Activated T-cell treated with anti-CD3 and anti-CD28 coated beads, Interleukin-2, amount 50 U/mL, for 72 hours (primary cell): ENCODE measurements at places on chromosomes 2 and 18. TPM values are rescaled to one million over a fixed set of nuclear protein-coding genes. Genes with fewer than 3 reads are reported as not detected.

Gene CTIF
- total RNA-seq: 4.6 TPM

Gene C1GALT1C1L
- total RNA-seq: 0.48 TPM

Gene TMEFF2
- total RNA-seq: not detected

Gene EPHA4
- 6.6 TPM for total RNA-seq

Gene DTNA
- total RNA-seq: 0.56 TPM

Gene ABCG5
- not detected for total RNA-seq

Gene C1QL2
- total RNA-seq: not detected

Gene UBR3
- 21.0 TPM for total RNA-seq

Gene DAW1
- not detected for total RNA-seq

Gene UGT1A10
- total RNA-seq: not detected

Gene RELCH
- 23.5 TPM for total RNA-seq

Gene FSHR
- total RNA-seq: not detected

Gene ARHGEF4
- 0.63 TPM for total RNA-seq

Gene KCNJ3
- total RNA-seq: not detected

Gene CFLAR
- 232 TPM for total RNA-seq

Gene SFT2D3
- 4.7 TPM for total RNA-seq

Gene MALL
- 0.17 TPM for total RNA-seq

Gene LIMS3
- total RNA-seq: 1.3 TPM

Gene TEKT4
- total RNA-seq: not detected

Gene STPG4
- total RNA-seq: not detected

Gene ANKRD23
- total RNA-seq: 5.7 TPM

Gene CLEC4F
- not detected for total RNA-seq

Gene CCDC74B
- 0.99 TPM for total RNA-seq

Gene COLEC11
- 0.21 TPM for total RNA-seq

Gene LINC00305
- not detected for total RNA-seq

Gene CYP27A1
- 0.30 TPM for total RNA-seq

Gene NOL4
- not detected for total RNA-seq

Gene C2orf72
- total RNA-seq: 1.4 TPM

Gene LCT
- total RNA-seq: 0.19 TPM
